Natural killer cell (primary cell): ENCODE measurements at places on chromosomes 1 and 21. TPM values are rescaled to one million over a fixed set of nuclear protein-coding genes. Genes with fewer than 3 reads are reported as not detected.
A peak's percentile ranks its signal among the peaks of the same experiment; 100 is the strongest.

DNA sequence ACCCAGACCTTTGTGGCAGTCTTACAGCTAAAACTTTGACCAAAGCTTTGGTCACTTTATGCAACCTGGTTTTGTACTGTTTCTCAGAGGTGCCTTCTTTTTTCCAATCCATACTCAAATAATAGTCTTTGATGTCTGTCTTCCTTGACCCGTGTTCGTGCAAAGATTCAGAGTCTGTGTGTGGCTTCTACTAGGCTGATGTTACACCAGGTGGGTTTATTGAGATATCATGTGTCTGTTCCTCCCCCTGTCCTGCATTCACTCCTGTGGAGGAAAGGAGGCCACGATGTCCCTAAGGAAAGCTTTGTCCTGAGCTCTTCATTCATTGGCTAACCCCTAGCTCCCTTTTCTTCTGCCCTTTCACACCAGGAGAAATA is 15.0 kb upstream of the IKBKE start:
- H3K27me3 ChIP-seq, result no peaks in the 10 kb centered on the region
- no peak overlapping the region for H3K27ac ChIP-seq
- peaks cover 29% of the 10 kb centered on the region for H3K36me3 ChIP-seq
- H3K4me3 ChIP-seq, result no peak overlapping the region

The S100A9 gene
- 13.1 TPM for total RNA-seq

The TEDDM1 gene
- not detected for total RNA-seq

The MOV10 gene
- total RNA-seq, result 87.9 TPM

DNA sequence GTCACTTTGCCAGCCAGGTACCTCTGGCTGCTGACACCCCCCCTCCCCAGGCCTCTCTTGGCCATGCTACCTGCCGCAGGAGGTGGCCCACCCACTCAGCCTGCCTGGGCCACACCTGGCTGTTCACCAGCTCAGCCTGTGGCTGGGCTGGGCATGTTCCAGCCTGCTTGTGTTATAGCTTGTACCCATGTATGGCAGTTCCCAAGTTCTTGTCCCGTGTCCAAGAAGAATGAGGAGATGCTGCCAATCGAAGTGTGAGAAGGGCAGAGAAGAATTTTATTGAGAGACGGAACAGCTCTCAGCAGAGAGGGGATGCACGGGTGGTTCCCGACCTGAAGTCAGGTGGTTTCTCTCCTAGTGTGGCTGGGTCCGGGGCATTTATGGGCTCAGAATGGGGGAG is 3.9 kb upstream of the MMEL1 start:
- H3K27ac ChIP-seq, result no peak overlapping the region
- peaks cover 6% of the 10 kb centered on the region for H3K4me1 ChIP-seq
- H3K36me3 ChIP-seq, result no peaks in the 10 kb centered on the region
- DNase-seq, result no peak
- H3K4me3 ChIP-seq, result no peak overlapping the region
- H3K27me3 ChIP-seq, result peaks cover 3% of the 10 kb centered on the region

The ZYG11A gene
- total RNA-seq, result not detected

DNA sequence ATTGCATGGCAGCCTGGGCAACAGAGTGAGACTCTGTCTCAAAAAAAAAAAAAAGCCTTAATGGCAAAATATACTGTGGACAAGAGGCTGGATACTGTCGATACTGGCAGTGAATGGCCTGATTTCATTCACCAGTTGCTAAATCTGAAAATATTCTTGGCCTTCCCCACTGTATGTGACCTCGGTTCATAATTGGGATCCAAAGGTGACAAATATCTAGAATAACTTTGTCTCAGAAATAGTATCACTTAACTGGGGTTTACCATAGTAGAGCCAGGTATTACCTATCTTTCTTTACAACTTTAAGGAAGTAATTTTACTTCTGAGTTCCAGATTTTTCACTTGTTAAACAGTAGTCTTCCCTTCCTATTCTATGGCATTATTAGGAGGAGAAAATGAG is 8.4 kb downstream of the MTF2 start:
- DNase-seq, result no peak
- H3K36me3 ChIP-seq, result peaks cover 7% of the 10 kb centered on the region
- H3K4me3 ChIP-seq, result no peak overlapping the region
- no peak overlapping the region for H3K27ac ChIP-seq
- no peaks in the 10 kb centered on the region for H3K27me3 ChIP-seq

- H3K36me3 ChIP-seq, result no peaks in the 10 kb centered on the region
- H3K4me1 ChIP-seq, result peaks cover 7% of the 10 kb centered on the region
- no peak overlapping the region for H3K27ac ChIP-seq
Measured at GRCh38 chr21:31564439-31564838, 95.1 kb upstream of the SOD1 start.

DNA sequence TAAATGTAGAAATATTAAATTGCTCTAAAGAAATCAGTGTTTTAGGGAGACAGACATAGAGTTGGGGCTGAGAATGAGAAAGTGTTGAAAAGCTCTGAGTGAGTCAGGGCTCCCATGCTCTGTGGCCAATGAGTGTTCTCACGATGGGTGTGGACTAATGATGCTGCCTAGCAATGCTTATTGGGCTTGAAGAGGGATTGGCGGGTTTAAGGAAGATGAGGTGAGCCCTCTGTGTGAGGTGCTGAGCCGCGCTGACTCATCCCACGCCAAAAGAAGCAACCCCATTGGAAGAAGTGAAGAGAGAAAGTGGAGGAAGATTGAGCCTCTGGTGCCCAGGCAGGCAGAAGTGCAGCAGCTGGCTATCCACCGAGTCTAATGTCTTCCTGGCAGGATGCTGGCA is 65.1 kb upstream of the DPT start:
- H3K27me3 ChIP-seq, result no peaks in the 10 kb centered on the region
- H3K27ac ChIP-seq, result no peak overlapping the region
- no peaks in the 10 kb centered on the region for H3K36me3 ChIP-seq
- no peak for DNase-seq
- H3K4me1 ChIP-seq, result no peaks in the 10 kb centered on the region

The CFAP57 gene
- not detected for total RNA-seq

DNA sequence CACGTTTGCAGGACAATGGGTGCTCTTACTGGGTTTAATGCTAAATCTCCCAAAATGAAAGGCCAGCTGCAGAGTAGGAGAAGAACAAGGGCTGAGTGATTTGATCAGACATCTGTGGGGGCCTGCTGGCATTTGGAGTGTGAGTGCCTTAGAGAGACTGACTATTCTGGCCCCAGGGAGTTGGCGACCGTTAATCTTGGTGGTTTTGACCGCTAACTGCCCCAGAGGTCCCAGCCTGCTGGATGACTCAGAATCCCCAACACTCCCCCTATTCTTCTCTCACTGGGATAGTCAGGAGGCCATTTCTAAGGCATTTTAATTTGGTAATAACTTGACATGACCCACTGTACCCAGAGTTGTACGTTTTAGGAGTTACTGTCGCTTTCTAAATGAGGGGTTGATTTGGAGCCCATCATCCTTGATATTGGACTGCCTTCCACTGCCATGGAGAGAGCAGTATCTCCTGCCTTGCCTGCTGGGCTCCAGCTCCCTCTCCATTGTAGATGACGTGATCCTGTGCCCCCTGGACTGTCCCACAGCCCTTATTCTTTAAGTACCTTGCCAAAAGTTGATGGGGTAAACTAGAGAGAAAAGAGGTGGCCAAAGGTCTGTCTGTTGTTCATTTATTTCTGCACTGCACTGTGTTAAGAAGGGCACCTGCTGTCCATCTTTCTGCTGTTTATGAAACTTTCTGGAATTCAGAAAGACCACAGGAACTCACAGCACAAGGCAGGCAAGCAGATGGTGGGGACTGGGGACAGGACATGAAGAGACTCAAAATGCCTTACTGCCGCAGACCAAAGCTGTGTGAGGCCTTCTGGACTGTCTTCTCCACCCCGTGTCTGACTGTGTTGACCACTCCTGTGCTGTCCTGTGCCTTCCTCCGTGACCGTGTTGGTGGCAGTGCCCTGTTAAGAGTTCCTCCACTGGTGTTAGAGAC is 98.2 kb upstream of the ARTN start:
- no peak for DNase-seq
- no peaks in the 10 kb centered on the region for H3K27me3 ChIP-seq

GRCh38 chr1:234878288-234878687 is 250.3 kb downstream of the TOMM20 start:
- no peaks in the 10 kb centered on the region for H3K27me3 ChIP-seq
- H3K27ac ChIP-seq, result no peak overlapping the region
- H3K4me3 ChIP-seq, result no peak overlapping the region
- DNase-seq, result no peak

The CYP4X1 gene
- total RNA-seq, result not detected

DNA sequence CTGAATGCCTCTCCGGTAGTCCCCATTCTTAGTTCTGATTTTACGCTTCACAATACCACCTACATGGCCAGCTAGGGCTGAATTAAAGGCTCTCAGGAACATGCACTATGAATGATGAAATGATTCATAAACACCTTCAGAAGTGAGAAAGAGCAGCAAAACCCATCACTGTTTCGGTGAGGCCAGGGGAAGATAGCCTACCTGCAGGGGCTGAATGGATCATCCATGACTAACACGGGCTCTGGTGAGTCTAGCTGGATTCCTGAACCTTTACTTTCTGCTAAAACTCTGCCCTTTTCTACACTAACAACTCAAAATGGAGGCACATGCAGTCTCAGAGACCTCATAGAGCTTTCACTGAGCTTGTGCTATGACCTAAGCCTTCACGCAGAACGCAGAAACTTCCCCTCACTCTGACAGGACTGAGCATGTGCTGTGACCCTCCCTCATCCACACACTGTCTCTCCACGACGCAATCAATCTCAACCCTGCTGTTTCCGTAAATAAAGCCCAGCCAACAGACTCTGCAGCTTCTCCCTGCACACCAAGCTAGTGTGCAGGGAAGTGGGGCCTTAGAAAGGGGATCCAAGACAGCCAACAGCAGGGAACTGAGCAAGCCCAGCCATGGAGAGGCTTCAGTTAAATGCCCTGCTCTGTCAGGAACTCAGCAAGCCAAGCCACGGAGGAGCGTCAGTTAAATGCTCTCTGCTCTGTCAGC is 207.8 kb downstream of the SLC45A1 start:
- H3K27me3 ChIP-seq, result no peaks in the 10 kb centered on the region
- H3K4me3 ChIP-seq, result peak overlapping the region; percentile 33
